ENCODE measurements at places on chromosomes 5 and 9.

- DNase-seq = no peak
Measured at GRCh38 chr9:35675732-35676392, 2.1 kb downstream of the CA9 start.

DNA sequence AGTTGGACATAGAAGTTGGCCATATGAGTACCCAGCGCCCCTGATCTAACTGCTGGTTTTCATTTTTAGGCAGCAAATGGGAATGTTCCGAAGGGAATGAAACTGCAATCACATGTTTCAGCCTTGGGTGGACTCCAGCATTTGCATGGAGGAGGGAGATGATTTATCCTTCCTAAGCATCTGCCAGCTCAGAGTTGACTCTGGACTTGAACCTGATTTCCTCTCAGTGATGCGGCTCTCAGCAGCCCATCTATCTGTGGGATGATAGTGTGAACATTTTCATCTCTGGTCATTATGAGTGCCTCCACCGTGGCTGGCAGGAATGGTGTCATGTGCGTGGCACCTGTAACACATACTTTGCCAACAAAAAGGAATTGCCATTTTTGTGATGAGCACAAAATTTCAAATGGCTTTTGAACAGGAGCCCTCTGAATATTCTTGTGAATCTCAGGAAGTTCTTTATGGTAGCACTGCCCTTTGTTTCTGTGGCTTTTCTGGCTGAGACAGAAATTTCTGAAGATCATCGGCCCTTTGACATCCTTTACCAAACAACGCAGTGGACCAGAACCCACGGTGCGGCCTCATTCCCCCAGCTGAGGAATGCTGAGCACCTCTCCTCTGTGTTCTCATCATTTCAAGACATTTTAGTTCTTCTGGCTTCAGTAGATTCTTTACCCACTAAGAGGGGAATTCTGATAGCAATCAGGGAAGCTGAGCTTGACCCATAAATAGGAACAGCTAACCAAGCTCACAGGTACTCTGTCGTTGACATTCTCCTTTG, 28.5 kb downstream of the FUBP3 start:
- no peak for DNase-seq

GRCh38 chr9:13083366-13083765, 196.1 kb downstream of the MPDZ start:
- no peak for DNase-seq

- no peak for DNase-seq
Measured at GRCh38 chr5:83124593-83124992, 47.2 kb downstream of the XRCC4 start.

- DNase-seq = no peak
Measured at GRCh38 chr5:39253196-39253595, 33.8 kb upstream of the FYB1 start.

GRCh38 chr9:6243746-6244145, 28.1 kb downstream of the IL33 start:
- no peak for DNase-seq

DNA sequence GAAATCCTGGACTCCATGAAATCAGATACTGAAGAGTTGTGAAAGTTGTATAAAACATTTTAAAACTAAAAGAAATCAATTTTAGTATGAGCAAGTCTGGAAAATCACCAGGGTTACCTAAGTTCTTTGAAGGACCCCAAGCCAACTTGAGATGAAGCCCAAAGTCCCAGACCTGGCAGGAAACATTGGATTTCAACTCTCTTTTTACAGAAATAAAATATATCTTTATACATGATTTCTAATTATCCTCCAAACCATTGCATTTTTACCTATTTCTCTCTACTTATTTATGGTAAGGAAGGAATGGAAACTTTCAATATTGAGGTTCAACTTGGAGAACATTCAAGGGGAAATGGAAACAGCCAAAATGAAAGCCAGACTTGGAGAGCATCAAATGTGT, 390.6 kb upstream of the C9orf72 start:
- no peak for DNase-seq

- no peak for DNase-seq
Measured at GRCh38 chr5:61666064-61666621, 334.1 kb downstream of the ZSWIM6 start.
